ENCODE measurements at places on chromosomes 13 and 19.

DNA sequence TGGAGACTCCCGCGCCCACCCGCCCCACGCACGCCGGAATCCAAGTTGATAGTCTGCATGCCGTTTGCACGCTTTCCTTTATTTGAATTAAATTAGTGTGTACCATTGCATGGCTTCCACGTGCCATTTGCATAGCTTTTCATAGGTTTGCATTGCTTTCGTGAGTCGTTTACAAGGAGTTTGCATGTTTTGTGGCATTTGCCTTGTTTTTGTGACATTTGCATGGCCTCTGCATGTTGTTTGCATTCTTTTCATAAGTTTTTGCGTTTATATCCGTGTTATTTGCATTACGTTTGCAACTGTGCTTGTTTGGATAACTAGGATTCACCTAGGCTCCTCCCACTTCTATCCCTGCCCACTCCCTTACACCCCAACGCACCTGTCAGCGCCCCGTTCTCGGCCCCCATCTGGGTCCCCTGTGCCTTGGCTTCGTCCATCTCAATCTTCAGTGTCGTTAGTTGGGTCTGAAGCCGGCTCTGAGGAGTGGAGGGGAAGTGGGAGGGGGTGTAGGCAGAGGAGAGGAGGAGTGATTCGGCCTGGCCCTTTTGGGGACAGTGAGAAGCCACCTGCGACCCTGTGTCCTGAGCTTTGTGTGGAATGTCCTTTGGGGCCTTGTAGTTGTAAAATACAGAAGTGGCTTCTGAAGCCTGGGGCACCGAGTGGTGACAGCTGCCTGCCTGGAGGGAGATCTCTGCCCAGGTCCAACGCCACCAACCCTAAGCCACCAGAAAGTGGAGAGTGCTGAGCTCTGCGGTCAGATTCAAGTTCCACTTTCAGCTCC is 2.4 kb downstream of the CCDC194 start:
- no peak for DNase-seq

DNA sequence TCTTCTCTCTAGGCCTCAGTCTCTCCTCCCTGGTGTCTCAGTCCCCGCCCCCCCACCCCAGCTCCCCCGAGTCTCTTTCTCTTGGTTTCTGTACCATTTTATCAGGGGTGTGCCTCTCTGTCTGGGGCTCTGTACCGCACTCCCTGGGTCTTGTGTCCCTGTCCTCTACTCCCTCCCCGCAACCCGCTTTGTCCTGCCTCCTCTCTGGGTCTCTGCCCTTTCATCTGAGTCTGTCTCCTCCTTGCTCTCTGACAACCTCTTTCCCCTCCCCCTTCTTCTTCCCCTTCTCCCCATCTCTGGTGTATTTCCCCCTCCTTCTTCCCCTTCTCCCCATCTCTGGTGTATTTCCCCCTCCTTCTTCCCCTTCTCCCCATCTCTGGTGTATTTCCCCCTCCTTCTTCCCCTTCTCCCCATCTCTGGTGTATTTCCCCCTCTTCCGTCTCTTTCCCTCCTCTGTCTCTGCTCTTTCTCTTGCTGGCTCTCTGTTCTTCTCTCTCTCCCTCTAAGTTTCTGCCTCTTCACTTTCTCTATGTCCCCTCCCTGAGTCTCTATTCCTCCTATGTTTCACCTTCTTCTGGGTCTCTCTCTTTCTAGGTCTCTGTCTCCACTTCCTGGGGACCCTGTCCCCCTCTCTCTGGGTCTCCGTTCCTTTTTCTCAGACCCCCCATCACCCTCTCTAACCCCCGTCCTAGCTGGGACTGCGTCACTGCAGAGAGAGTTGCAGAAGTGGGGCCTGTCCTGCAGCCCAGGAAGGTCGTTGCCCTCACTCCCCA is 2.2 kb upstream of the KCNC3 start:
- DNase-seq, result no peak

- DNase-seq, result no peak
Measured at GRCh38 chr19:20233105-20233504, 66.1 kb downstream of the ZNF486 start.

- DNase-seq, result no peak
Measured at GRCh38 chr13:31717583-31717982, 21.7 kb upstream of the RXFP2 start.

DNA sequence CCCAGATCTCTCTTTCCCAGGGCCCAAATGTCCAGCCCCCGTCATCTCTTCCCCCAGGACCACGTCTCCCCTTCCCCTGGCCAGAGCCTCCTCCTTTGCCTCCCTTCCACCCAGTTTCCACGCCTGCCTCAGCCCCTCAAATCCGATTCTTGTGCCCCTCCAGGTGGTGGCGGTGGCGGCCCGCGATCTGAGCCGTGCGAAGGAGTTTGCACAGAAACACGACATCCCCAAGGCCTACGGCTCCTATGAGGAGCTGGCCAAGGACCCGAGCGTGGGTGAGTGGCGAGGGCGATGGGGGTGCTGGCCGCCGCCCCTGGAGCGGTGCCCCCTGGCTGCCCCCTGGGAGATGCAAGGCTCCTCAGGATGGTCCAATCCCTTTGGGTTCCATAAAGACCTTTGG is 1.3 kb downstream of the DHDH start:
- DNase-seq, result no peak

DNA sequence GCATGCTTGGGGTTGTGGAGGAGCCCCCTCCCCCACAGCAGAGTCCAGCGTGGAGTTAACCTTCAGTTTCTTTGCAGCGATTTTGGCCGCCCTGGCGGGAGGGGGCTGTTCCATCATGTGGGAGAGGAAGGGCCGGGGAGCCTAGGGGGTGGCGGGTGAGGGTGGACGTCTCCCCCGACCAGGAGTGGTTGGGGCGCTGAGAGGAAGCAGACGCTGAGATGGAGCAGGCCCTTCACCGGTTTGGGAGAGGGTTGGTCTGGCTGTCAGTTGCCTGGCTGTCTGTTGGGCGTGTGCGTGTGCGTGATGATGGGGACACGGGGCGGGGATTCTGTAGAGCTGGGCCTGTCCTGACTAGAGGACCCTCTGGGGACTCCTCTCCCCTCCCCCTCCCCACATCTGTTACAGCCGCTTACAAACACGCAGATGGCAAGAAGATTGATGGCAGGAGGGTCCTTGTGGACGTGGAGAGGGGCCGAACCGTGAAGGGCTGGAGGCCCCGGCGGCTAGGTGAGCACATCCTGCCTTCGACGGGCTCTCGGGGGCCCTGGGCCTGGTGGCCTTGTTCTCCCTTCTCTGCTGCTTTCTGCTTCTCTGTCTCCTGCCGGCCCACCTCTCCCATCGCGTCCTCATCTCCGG is 9.8 kb upstream of the LIN7B start:
- no peak for DNase-seq

- no peak for DNase-seq
Measured at GRCh38 chr13:25180775-25181537, 8.9 kb upstream of the AMER2 start.

DNA sequence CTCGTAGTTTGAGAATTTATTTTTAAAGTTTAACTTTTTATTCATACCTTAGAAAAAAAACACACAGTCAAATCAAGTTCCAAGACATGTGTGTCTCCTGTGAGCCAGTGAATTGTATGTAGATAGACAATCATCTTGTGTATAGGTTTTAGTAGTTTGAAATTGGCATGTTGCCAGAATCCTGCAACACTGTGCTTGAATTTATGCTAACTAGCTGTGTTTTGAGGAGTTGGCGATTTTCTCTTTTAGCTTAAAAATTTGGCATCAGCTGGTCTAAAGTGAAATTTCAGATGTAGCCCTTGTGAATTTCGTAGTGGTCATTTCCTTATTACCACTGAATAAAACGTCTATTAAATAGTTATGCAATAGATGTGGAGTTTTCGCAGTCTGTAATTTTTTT is 213.2 kb downstream of the ATP8A2 start:
- no peak for DNase-seq

GRCh38 chr19:3336680-3337523 is 29.5 kb upstream of the NFIC start:
- peak; percentile 45 for DNase-seq

- DNase-seq, result no peak
Measured at GRCh38 chr13:51684076-51684475, 99.8 kb downstream of the WDFY2 start.

GRCh38 chr19:52248241-52248640 is 21.1 kb upstream of the ZNF766 start:
- DNase-seq, result no peak

- no peak for DNase-seq
Measured at GRCh38 chr19:17234911-17235299, 8.9 kb downstream of the OCEL1 start.

DNA sequence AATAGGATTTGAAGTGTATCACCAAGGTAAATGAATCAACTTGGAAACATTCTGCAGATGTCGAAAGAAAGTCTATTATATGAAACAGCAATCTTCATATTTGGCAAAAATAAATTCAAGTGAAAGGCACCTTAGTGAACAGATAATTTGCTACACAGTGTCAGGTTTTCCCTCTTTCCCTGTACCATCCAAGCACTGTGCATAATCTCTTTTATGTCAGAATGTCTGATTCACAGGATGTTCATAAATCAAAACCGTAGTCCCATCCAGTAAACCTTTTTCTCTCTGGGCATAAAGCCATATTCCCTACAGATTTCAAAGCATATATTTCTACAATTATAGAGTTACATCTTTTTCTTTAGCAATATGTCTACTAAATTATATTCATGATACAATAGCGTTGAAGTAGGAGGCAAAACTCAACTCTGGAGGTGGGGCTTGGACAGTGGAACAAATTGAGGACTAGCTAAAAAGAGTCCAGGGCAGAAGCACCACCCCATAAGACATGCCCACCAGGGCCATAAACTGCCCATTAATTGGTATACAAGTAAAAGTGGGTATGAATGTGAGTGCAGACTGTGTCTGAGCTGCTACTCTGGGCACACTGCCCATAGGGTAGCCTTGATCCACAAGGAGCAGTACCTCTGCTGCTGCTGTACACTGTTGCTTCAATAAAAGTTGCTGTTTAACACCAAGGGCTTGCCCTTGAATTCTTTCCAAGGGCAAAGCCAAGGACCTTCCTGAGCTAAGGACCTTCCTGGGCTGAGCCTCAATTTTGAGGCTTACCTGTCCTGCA is 72.1 kb upstream of the MYCBP2 start:
- no peak for DNase-seq

DNA sequence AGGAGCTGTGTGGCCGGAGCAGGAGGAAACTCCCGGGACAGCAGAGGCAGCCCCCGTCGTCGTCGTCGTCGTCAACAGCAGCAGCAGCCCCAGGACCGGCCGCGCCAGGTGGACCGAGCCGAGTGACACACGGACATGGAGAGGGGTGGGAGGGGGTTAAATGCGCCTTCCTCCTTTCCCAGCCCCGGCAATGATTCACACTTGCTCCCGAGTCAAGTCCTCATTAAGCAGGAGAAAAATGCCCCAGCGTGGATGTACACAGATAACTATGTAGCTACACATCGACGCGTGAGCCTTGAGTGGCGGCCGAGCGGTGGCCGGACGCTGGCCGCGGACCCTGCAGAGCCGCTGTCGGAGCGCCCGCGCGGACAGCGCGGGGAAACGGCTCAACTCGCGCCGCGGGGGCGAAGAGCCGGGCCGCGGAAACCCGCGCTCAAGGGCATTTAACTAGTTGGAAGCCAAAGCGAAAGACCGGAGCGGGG is 645 bp downstream of the UBL3 start:
- DNase-seq, result peak; percentile 78

GRCh38 chr13:56501750-56502149 is 639.0 kb upstream of the PRR20A start:
- no peak for DNase-seq

- DNase-seq, result no peak
Measured at GRCh38 chr13:112657850-112658445, 31.9 kb upstream of the ATP11A start.

- DNase-seq, result no peak
Measured at GRCh38 chr13:48853728-48854102, 122.0 kb upstream of the FNDC3A start.

- DNase-seq, result no peak
Measured at GRCh38 chr19:48862827-48863226, 5.6 kb downstream of the PLEKHA4 start.

DNA sequence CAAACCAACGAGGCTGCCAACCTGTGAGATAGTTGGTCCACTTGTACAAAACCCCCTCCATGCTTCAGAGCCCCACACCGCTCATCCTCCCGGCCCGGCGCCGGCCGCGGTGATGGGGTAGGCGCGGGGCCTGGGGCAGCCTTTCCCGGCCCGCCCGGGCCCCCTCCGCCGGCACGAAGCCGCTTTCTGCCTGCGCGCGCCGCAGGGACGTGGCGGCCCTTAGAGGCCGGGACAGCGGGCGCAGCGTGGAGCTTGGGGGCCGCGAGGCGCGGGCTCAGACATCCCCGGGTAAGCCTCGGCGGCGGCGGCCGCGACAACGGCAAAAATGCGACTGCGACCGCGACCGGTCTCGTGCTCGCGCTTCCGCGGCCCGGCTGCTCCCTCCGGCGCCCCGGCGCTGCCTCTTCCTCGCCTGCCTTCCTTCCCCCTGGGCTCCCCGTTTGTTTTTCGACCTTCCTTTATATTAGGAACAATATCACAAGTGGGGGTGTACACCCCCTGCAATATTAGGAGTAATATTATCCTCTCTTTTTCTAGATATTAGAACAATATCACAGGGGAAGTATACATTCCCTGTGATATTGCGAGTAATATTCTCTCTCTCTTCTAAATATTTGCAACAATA is 53.9 kb upstream of the CEACAM21 start:
- DNase-seq, result no peak

- no peak for DNase-seq
Measured at GRCh38 chr13:52739468-52740071, at the start of gene CNMD. Gene CNMD (minus strand): TSS chr13:52739820. CDS start chr13:52739701, 119 bp downstream.

- no peak for DNase-seq
Measured at GRCh38 chr13:110070046-110070445, 236.9 kb downstream of the COL4A1 start.

- no peak for DNase-seq
Measured at GRCh38 chr19:17654993-17655392, 33.2 kb downstream of the UNC13A start.

DNA sequence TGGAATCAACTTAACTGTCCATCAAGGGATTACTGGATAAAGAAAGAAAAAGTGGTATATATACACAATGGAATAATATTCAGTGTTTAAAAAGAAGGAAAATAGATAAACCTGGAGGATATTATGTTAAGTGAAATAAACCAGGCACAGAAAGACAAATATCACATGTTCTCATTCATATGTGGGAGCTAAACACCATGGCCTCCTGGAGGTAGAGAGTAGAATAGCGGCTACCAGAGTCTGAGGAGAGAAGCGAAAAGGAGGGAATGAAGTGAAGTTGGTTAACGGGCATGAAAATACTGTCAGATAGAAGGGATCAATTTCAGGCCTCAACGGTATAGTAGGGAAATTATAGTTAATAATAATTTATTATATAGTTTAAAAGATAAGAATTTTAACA is 147.5 kb upstream of the OBI1 start:
- no peak for DNase-seq

GRCh38 chr13:41332829-41333228 is 21.8 kb downstream of the NAA16 start:
- DNase-seq, result no peak

- peak; percentile 73 for DNase-seq
Measured at GRCh38 chr13:27270594-27271520, at the start of gene RASL11A. Gene RASL11A (plus strand): TSS chr13:27270830. CDS start chr13:27270945, 115 bp downstream.
